ENCODE measurements at places on chromosomes 11 and 22.

DNA sequence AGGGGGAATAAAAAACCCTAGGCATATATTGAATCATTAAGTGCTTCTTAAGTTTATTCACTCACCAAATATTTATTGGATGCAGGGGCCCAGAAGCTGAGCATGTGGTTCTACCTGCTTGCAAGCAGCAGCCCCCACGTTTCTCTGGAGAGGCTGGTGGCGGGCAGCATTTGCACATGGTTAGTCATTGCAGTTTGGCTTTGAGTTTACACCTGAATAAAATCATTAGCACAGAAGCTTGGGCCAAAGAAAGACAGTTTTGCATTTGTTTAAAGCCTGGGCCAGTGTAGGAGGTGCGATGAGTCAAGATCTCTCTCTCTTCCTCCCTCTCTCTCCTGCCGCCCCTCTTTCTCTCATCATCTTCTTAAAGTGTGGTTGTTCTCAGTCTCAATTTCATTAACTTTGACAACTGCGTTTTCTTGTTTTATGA is 72.6 kb downstream of the C22orf31 start:
- no peak overlapping the region for H3K27ac ChIP-seq
- no peak for DNase-seq
- H3K4me3 ChIP-seq: no peak overlapping the region

DNA sequence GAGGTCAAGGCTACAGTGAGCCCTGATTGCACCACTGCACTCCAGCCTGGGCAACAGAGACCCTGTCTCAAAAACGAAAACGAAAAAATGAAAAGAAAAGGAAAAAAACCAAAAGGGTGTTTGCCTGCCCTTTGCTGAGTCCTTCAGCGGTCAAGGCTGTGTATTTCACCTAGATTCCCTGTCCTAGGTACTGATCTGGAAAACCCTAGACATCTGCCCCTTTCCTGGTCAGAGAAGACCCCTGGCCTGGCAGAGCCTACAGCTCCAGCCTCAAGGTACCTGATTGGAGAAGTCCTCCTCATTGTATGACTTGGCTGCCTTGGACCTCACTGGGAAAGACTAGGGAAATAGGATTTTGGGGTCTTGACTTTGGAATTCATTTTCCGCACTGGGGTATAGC is 8.0 kb upstream of the CCDC90B start:
- no peak overlapping the region for H3K27ac ChIP-seq
- peaks cover 8% of the 10 kb centered on the region for H3K27me3 ChIP-seq
- no peak overlapping the region for H3K4me3 ChIP-seq
- DNase-seq: no peak
- peaks cover 3% of the 10 kb centered on the region for H3K4me1 ChIP-seq
- H3K36me3 ChIP-seq: no peaks in the 10 kb centered on the region

DNA sequence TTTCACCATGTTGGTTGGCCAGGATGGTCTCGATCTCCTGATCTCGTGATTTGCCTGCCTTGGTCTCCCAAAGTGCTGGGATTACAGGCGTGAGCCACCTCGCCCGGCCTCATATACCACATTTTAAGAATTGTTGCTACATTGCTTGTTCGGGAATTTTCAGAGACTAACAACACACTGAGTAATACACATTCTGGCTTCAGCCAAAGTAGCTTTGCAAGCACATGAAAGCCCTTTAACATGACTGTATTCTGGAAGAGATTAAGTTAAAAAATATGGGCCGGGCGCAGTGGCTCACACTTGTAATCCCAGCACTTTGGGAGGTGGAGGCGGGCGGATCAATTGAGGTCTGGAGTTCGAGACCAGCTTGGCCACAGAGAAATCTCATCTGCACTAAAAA is 15.0 kb downstream of the CRTAM start:
- H3K4me1 ChIP-seq: peaks cover 28% of the 10 kb centered on the region
- H3K36me3 ChIP-seq: no peaks in the 10 kb centered on the region
- DNase-seq: no peak

DNA sequence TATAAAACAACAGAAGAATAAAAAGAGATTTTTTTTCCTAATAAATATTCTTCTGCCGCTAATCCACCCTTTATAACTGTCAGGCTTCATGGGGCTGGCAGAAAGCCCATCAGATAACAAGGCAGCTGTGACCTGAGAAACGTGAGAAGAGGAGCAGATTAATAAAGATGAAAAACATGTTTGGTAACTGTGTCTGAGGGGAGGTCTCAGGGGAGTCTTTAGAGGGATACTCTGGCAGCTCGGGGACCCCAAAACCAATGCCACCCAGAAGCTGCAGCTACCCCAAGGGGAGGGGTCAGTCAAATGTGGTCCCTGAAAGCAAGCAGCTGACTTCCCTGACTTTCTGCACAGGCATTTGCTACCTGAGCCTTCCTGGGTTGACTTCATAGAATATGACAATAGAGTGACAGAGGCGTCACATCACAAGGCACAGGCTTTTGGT is 48.4 kb upstream of the POU2AF1 start:
- H3K36me3 ChIP-seq: no peaks in the 10 kb centered on the region
- DNase-seq: no peak
- peaks cover 2% of the 10 kb centered on the region for H3K4me1 ChIP-seq
- H3K27me3 ChIP-seq: peaks cover 8% of the 10 kb centered on the region

DNA sequence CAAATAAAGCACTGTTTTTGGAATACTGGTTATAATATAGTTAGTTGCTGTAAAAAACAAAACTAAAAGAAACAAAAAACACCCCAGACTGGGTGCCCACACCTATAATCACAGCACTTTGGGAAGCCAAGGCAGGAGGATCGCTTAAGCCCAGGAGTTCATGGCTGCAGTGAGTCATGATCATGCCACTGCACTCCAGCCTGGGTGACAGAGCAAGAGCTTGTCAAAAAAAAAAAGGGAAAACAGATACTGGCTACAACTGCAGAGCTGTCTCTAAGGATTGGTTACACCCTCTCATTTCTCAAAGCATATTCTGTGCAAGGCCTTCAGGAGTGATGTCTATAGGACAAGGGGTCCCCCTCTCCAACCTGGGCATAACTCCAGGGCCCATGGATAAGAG is 14.6 kb upstream of the STK33 start:
- H3K4me1 ChIP-seq: peaks cover 3% of the 10 kb centered on the region
- no peaks in the 10 kb centered on the region for H3K36me3 ChIP-seq
- H3K27me3 ChIP-seq: peaks cover 17% of the 10 kb centered on the region
- DNase-seq: no peak

DNA sequence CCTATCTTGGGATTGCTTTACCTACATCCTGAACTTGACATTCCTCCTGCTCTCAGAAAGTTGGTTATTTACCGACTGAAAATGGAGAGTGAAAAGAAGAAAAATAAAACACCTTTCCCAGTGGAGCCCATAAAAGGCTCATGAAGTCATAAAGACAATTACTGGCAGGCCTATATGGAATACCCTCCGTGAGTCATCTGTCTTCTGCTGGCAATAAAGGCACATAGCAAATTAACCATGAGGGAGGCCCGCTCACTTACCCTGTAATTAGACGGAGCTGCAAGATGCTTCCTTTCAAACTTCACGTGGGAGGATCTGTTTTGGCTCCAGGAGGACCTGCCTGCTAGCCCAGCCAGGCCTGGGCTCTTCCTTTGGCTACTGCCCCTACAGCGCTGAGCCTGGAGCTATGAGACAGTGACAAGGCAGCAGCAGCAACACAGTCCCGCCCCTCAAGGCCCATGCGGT is 540.4 kb downstream of the BUD13 start:
- H3K27ac ChIP-seq: no peak overlapping the region
- no peaks in the 10 kb centered on the region for H3K36me3 ChIP-seq
- DNase-seq: no peak
- no peak overlapping the region for H3K4me3 ChIP-seq
- H3K4me1 ChIP-seq: no peaks in the 10 kb centered on the region

- no peaks in the 10 kb centered on the region for H3K4me1 ChIP-seq
- no peaks in the 10 kb centered on the region for H3K36me3 ChIP-seq
- H3K27me3 ChIP-seq: no peaks in the 10 kb centered on the region
- no peak overlapping the region for H3K4me3 ChIP-seq
- H3K27ac ChIP-seq: no peak overlapping the region
Measured at GRCh38 chr11:75031224-75031753, 42.6 kb downstream of the NEU3 start.

GRCh38 chr11:21561581-21561980 is 631.3 kb upstream of the ANO5 start:
- no peak for DNase-seq
- no peaks in the 10 kb centered on the region for H3K4me1 ChIP-seq
- no peaks in the 10 kb centered on the region for H3K27me3 ChIP-seq
- no peak overlapping the region for H3K27ac ChIP-seq

DNA sequence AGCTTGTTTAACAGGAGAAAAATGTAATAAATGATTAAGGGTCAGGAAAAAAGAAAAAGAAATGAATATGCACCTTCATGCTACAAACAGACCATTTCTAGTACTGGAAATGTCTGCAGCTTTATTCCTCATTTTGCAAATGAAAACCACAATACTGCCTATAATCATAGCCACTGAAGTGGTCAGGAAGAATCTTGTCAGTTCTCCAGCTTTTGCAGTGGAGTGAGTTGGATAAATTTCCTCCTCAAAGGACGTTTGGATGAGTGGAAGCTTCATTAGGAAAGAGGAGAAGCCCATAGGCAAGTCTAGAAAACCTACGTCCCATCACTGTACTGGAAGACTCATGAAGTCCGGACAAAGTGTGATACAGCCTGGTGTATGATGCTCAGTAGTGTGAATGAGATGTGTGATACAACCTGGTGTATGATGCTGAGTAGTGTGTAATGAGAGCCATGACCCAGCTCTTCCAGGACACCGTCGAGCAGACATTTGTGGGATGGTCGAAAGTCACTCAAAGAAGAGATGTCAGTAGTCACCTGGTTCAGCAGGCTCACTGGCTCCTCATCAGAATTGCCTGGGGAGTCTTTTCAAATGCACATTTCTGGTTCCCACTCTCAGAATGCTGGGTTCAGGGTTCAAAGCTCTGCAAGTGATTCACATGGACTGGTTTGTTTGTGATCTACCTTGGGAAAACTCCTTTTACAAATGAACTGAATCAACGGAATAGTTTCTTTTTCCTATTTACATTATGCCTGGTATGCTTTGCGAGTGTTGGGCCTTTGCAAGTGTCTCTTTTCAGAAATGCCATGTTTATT is 101.3 kb downstream of the PDHX start:
- H3K4me1 ChIP-seq: peaks cover 21% of the 10 kb centered on the region
- H3K4me3 ChIP-seq: no peak overlapping the region
- H3K27ac ChIP-seq: no peak overlapping the region
- peaks cover 4% of the 10 kb centered on the region for H3K36me3 ChIP-seq
- no peak for DNase-seq
- H3K27me3 ChIP-seq: peaks cover 27% of the 10 kb centered on the region

GRCh38 chr11:35180317-35181233 is 41.6 kb downstream of the CD44 start:
- H3K27ac ChIP-seq: no peak overlapping the region
- no peaks in the 10 kb centered on the region for H3K27me3 ChIP-seq
- H3K4me1 ChIP-seq: peaks cover 65% of the 10 kb centered on the region
- H3K36me3 ChIP-seq: peaks cover 78% of the 10 kb centered on the region

DNA sequence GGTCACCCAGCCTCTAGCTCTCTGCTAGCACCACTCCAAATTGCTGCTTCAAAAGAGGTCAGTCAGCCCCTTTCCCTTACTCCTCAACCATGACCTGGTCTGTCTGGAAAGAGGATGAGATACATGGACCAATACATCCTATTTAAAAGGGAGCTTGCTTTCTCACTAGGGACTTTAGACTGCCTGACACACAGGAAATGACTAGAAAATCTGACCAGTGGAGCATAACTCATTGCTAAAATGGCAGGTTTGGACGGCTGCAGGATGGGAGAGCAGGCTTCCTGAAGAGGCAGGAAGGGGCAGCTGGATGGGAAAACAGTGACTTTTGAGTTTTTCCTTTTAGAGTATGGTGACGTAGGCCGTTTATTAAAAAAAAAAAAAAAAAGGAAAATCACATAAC is 25.3 kb downstream of the STIM1 start:
- peak overlapping the region; percentile 56 for H3K4me3 ChIP-seq
- no peak for DNase-seq
- H3K4me1 ChIP-seq: peaks cover 60% of the 10 kb centered on the region
- peak overlapping the region; percentile 80 for H3K27ac ChIP-seq
- peaks cover 15% of the 10 kb centered on the region for H3K36me3 ChIP-seq

GRCh38 chr11:50174189-50174588 is 141.5 kb downstream of the OR4C45 start:
- no peaks in the 10 kb centered on the region for H3K4me1 ChIP-seq
- H3K27ac ChIP-seq: no peak overlapping the region
- no peaks in the 10 kb centered on the region for H3K36me3 ChIP-seq
- no peak for DNase-seq
- H3K4me3 ChIP-seq: no peak overlapping the region

GRCh38 chr11:71238941-71239340 is 13.4 kb downstream of the SHANK2 start:
- no peaks in the 10 kb centered on the region for H3K36me3 ChIP-seq
- no peak overlapping the region for H3K27ac ChIP-seq
- no peak for DNase-seq
- no peak overlapping the region for H3K4me3 ChIP-seq
- peaks cover 3% of the 10 kb centered on the region for H3K4me1 ChIP-seq
